ENCODE measurements at places on chromosomes 6 and 20.

DNA sequence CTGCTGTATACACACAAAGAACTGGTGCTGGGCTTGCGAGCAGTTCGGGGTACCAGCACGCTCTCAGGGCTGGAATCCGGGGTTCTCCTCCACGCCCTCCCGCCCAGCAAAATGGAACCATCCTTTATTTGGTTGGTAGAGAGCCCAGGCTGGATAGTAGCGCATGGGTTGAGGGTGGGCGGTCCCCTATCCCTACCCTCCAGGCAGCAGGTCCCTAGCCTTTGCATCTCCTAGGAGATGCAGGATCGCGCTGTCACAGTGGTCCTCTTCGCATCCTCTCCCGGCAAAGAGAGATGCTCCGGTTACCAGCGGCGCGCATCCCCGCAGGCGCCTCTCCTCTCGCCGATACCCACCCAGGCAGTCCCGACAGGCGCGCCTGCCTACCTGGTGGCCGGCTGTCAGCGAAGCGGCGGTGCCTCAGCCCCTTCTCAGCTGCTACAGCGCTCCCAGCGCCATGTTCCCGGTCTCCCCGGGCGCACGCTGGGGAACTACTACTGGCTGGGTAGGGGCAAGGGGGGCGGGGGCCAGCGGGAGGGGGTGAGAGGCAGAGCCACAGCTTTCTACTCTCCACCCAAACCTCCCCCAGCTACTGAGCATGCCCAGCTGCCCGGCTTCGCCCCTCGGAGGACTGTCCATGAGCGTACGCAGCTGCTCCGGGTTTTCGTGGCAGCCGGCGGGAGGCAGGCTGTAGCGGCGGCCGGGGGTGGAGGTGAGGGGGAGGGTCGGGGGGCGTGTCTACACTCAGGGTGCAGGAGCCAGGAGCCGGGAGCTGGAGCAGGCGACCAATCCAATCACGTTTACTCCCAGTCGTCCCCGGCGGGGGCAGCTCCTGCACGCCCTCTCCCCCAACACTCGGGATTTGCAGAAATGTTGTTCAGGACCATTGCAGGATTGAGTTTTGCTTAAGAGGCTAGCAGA is at the start of gene PAK5:
Gene PAK5 (minus strand): TSS at position 699 of the 918 bp plus-strand sequence. CDS start 194,748 bp downstream, outside the sequence.
- no peak within 1 kb of the TSS for H3K27ac ChIP-seq

DNA sequence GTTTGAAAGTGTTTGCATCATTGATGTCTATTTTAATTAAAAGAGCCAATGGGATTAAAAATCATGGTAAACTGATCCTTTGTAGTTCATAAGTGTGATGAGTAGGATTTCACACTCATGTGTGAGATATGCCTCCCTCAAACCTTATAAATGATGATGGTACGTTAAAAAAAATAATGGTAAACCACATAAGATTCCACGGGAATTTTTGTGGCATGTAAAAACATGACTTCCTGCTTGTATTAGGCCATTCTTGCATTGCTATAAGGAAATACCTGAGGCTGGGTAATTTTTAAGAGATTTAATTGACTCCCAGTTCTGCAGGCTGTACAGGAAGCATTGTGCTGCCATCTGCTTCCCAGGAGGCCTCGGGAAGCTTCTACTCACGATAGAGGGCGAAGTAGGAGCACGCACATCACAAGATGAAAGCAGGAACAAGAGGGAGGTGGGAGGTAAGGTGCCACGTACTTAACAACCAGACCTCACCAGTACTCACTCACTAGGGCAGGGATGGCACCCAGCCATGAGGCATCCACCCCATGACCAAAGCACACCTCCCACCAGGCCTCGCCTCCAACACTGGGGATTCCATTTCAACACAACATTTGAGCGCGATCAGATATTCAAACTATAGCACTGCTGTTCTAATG is 187.6 kb upstream of the QKI start:
- peaks cover 13% of the 10 kb centered on the region for H3K4me1 ChIP-seq
- H3K27ac ChIP-seq = peak overlapping the region; percentile 75
- H3K4me3 ChIP-seq = no peak overlapping the region
- peak; percentile 96 for DNase-seq
- H3K27me3 ChIP-seq = peaks cover 5% of the 10 kb centered on the region

DNA sequence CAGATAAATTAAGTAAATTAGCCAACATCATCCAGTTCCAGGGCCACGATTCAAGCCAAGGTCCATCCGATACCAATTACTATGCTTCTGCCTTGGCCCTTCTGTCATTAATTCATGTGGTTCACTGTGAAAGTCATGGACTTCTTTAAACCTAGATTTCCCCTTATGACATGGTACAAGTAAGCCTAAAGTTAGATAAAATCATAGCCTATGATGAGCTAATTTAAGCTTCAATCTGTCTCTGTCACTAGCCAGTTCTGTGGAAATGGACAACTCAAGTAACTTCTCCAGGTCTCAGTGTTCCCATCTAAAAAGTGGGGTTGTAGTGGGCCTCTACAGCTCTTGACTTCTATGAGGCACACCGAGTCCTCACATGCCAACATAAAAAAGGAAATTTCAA is 225.5 kb upstream of the MARCKS start:
- DNase-seq = no peak
- peak overlapping the region; percentile 91 for H3K27ac ChIP-seq
- no peak overlapping the region for H3K4me3 ChIP-seq

- no peak overlapping the region for H3K27ac ChIP-seq
- no peak for DNase-seq
- H3K27me3 ChIP-seq = peaks cover 4% of the 10 kb centered on the region
- no peaks in the 10 kb centered on the region for H3K4me1 ChIP-seq
- no peaks in the 10 kb centered on the region for H3K36me3 ChIP-seq
These were observed 133.7 kb downstream of the TFAP2C start for GRCh38 chr20:56762829-56763228.

GRCh38 chr6:40924839-40925238 is 114.2 kb downstream of the UNC5CL start:
- H3K4me1 ChIP-seq = peaks cover 7% of the 10 kb centered on the region
- no peak for DNase-seq
- H3K4me3 ChIP-seq = no peak overlapping the region
- no peaks in the 10 kb centered on the region for H3K36me3 ChIP-seq
- H3K27me3 ChIP-seq = peaks cover 16% of the 10 kb centered on the region
- no peak overlapping the region for H3K27ac ChIP-seq

DNA sequence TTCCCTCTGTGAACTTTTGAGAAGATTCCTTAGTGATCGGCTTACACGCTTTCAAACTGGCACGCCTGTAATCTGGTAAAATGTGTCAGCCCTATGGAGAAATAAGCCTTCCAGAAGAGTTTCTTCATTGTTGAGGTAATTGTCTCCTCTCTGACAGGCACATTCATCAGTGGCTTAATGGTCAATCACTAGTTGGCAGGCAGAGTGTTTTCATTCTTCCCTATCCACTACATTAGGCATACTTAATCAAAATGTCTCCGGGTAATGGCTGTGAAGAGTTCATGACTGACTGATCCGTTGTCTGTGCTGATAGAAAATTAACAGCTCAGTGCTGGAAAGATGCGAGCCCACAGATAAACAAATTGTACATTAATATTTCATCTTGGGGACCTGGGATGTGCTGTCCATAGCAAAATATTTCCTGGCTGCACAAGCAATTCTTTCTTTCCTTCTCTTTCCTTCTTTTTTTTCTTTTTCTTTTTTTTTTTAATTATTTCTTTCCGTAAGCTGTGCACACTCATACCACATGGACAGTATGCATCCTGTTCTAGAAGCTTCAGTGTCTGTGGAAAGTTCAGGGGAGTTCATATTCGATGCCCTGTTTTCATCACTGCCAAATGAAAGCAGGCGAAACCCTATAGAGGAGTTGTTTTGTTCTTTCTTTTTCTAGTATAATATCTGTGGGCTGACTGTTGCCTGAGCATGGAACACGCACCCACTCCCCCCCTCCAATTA is 31.4 kb downstream of the TSHZ2 start:
- H3K27me3 ChIP-seq = no peaks in the 10 kb centered on the region
- H3K4me1 ChIP-seq = no peaks in the 10 kb centered on the region
- no peaks in the 10 kb centered on the region for H3K36me3 ChIP-seq

DNA sequence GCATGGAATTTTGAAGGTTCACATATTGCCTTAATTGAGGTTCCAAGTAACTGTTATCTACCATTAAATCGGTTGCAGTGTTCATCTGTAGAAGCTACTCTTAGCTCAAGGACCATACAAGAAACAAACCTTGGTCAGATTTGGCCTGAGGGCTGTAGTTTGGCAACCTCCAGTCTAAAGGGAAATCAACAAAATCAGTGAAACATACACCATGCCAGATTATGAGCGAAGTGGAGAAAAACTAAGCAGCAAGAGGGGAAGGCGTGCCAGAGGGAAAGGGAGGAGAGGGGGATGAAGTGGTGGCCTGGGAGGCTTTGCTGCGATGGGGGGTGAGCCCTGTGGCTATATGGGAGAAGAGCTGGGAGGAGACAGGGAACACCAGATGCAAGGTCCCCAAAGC is 8.8 kb upstream of the SNAI1 start:
- H3K27ac ChIP-seq = no peak overlapping the region
- peaks cover 13% of the 10 kb centered on the region for H3K4me1 ChIP-seq
- no peaks in the 10 kb centered on the region for H3K27me3 ChIP-seq
- H3K36me3 ChIP-seq = no peaks in the 10 kb centered on the region

GRCh38 chr6:141521440-141521839 is 611.3 kb upstream of the GJE1 start:
- H3K4me3 ChIP-seq = no peak overlapping the region
- H3K27ac ChIP-seq = no peak overlapping the region
- no peak for DNase-seq
- H3K4me1 ChIP-seq = no peaks in the 10 kb centered on the region
- H3K36me3 ChIP-seq = no peaks in the 10 kb centered on the region
- no peaks in the 10 kb centered on the region for H3K27me3 ChIP-seq

- H3K27me3 ChIP-seq = peaks cover 8% of the 10 kb centered on the region
- no peak for DNase-seq
- no peak overlapping the region for H3K4me3 ChIP-seq
- H3K36me3 ChIP-seq = no peaks in the 10 kb centered on the region
These were observed 17.3 kb downstream of the PPP1R3G start for GRCh38 chr6:5102267-5102970.

GRCh38 chr20:9145142-9145541 is 76.3 kb downstream of the PLCB4 start:
- no peaks in the 10 kb centered on the region for H3K36me3 ChIP-seq
- H3K4me1 ChIP-seq = peaks cover 3% of the 10 kb centered on the region
- H3K27ac ChIP-seq = no peak overlapping the region
- H3K4me3 ChIP-seq = no peak overlapping the region
- DNase-seq = no peak
- no peaks in the 10 kb centered on the region for H3K27me3 ChIP-seq

- no peaks in the 10 kb centered on the region for H3K27me3 ChIP-seq
- no peak overlapping the region for H3K27ac ChIP-seq
- H3K4me3 ChIP-seq = no peak overlapping the region
- DNase-seq = no peak
- peaks cover 11% of the 10 kb centered on the region for H3K4me1 ChIP-seq
These were observed 32.4 kb downstream of the NFATC2 start for GRCh38 chr20:51510169-51510568.

- H3K4me3 ChIP-seq = no peak overlapping the region
- no peaks in the 10 kb centered on the region for H3K27me3 ChIP-seq
These were observed 360.2 kb upstream of the JAG1 start for GRCh38 chr20:11034025-11034424.

DNA sequence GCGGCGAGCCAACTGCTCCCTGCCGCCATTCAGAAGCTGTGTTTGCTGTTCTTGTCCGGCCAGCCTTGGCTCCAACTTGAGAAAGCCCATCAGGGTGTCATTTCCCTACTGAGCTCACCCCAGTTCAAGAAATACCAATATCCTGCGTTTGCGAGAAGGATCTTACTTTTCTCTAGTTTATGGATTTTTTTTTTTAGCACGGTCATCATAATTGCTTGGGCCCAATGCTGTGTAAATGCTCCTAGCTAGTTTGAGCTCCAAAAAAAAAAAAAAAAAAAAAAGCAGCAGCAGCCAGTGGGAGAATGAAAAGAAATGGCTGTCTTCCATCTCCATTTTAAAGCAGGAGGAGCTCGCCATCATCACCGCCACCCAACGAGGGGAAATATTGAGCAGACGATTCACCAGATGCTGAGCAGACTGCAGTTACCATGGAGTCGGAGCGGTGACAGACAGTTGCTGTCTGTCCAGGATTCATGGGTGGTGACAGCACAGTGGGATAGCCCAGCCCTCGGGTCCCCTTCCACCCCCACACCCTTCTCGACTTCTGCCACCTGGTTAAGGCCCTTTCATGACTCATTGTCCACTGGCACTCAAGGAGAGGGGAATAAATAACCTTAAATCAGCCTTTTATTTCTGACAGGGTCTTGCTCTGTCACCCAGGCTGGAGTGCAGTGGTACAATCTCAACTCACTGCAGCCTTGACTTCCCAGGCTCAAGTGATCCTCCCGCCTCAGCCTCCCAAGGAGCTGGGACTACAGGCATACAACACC is 132.4 kb upstream of the SNX9 start:
- H3K36me3 ChIP-seq = no peaks in the 10 kb centered on the region
- no peak for DNase-seq
- H3K27me3 ChIP-seq = peaks cover 19% of the 10 kb centered on the region
- H3K27ac ChIP-seq = no peak overlapping the region

- peak overlapping the region; percentile 19 for H3K27ac ChIP-seq
- no peak overlapping the region for H3K4me3 ChIP-seq
- DNase-seq = peak; percentile 74
- H3K36me3 ChIP-seq = peaks cover 7% of the 10 kb centered on the region
- H3K4me1 ChIP-seq = peaks cover 10% of the 10 kb centered on the region
These were observed 18.7 kb downstream of the SERPINB6 start for GRCh38 chr6:2952557-2953095.

- no peak overlapping the region for H3K27ac ChIP-seq
- no peak overlapping the region for H3K4me3 ChIP-seq
- peaks cover 21% of the 10 kb centered on the region for H3K4me1 ChIP-seq
- H3K27me3 ChIP-seq = no peaks in the 10 kb centered on the region
- no peaks in the 10 kb centered on the region for H3K36me3 ChIP-seq
These were observed 168.5 kb downstream of the SYNDIG1 start for GRCh38 chr20:24637941-24638340.

GRCh38 chr6:32689531-32690501 is 23.4 kb upstream of the HLA-DQB1 start:
- no peaks in the 10 kb centered on the region for H3K4me1 ChIP-seq
- H3K27me3 ChIP-seq = peaks cover 4% of the 10 kb centered on the region
- H3K36me3 ChIP-seq = no peaks in the 10 kb centered on the region
- H3K4me3 ChIP-seq = no peak overlapping the region
- no peak overlapping the region for H3K27ac ChIP-seq

GRCh38 chr20:57627339-57627738 is 7.1 kb upstream of the ZBP1 start:
- H3K27me3 ChIP-seq = no peaks in the 10 kb centered on the region
- no peak overlapping the region for H3K4me3 ChIP-seq
- peaks cover 8% of the 10 kb centered on the region for H3K4me1 ChIP-seq

GRCh38 chr6:81790034-81790433 is 37.6 kb upstream of the TENT5A start:
- H3K4me3 ChIP-seq = no peak overlapping the region
- H3K27me3 ChIP-seq = no peaks in the 10 kb centered on the region
- no peaks in the 10 kb centered on the region for H3K36me3 ChIP-seq
- no peak overlapping the region for H3K27ac ChIP-seq
- no peaks in the 10 kb centered on the region for H3K4me1 ChIP-seq
- DNase-seq = no peak

GRCh38 chr6:33315793-33316602 is 1.5 kb downstream of the ZBTB22 start:
- H3K4me1 ChIP-seq = peaks cover 56% of the 10 kb centered on the region
- H3K36me3 ChIP-seq = peaks cover 25% of the 10 kb centered on the region
- no peak overlapping the region for H3K4me3 ChIP-seq
- DNase-seq = no peak
- no peak overlapping the region for H3K27ac ChIP-seq

All from astrocyte (in vitro differentiated cells and primary cell).